Adrenal gland (tissue), 19 donors: ENCODE measurements at places on chromosomes 13 and 19. TPM values are rescaled to one million over a fixed set of nuclear protein-coding genes. Genes with fewer than 3 reads are reported as not detected.

CACNG8 gene
- 0.04 TPM for total RNA-seq

ZNF726 gene
- not detected for total RNA-seq

SPRED3 gene
- total RNA-seq, result 1.2 TPM

ATP4A gene
- 60.4 TPM for total RNA-seq

RNF113B gene
- total RNA-seq, result not detected

TRIP10 gene
- total RNA-seq, result 97.0 TPM

PSPN gene
- total RNA-seq, result 1.7 TPM

PNMA8A gene
- 64.6 TPM for total RNA-seq

- DNase-seq, result peak; percentile 38
These were observed 1.4 kb downstream of the HNRNPUL1 start for GRCh38 chr19:41265395-41266153.

DNA sequence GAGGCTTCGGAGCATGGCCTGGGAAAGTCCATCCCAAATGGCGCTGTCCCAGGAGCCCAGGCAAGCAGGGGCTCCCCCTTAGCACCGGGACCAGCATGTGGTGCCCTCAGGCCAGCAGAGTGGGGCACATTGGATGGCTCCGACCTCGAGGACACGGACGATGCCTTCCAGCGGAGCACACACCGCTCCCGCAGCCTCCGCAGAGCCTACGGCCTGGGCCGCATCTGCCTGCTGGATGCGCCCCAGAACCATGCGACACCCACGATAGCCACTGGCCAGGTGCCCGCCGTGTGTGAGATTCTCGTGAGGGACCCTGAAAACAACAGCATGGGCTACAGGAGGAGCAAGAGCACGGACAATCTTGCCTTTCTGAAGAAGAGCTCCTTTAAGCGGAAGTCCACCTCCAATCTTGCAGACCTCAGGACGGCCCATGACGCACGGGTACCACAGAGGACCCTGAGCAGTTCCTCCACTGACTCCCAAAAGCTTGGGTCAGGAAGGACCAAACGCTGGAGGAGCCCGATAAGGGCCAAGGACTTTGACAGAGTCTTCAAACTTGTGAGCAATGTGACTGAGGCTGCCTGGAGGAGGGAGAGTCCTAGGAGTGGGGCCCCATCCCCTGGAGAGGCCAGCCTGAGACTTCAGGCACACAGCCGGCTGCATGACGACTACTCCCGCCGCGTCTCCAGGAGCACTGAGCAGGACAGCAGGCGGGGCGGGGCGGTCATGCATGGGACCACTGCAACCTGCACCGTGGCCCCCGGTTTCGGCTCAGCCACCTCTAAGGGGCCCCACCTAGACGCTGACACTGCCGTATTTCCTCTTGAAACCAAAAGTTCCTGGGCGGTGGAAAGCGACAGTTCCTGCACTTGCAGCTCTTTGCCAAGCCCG is 63.1 kb downstream of the SPATA13 start:
- DNase-seq, result no peak

DNA sequence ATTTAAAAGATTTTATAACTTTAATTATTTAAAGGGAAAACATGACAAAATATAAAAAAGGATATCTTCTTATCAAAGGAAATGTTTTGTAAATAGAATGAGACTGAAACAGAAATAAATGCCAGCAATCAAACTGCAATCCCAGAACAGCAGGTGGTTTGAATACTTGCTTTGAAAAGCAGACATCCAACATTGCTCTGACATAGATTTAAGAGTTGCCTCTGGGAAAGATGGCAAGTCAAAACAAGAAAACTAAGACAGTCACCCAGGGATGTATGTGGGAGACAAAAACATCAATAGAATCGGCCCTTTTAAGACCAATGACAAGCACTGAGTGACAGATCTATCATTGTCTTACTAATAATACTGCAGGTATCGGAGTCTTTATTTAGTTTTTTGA is 789.7 kb upstream of the GPC6 start:
- DNase-seq, result no peak

- DNase-seq, result no peak
These were observed 5.3 kb downstream of the RASIP1 start for GRCh38 chr19:48735031-48735615.

DNA sequence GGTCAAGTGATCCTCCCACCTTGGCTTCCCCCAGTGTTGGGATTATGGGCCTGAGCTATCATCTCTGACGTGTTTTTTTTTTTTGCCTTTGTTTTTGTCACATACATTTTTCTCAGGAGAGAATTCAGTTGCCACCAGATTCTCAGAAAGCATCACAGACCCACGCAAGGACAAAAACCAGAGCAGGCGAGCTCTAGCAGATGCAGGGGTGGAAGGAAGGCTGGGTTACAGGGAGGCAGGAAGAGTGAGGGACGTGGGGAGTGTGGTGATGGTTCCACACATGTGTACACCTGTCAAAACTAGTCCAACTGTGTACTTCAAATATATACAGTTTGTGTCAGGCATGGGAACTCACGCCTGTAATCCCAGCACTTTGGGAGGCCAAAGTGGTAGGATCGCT is 4.3 kb downstream of the TMEM161A start:
- DNase-seq, result no peak

- DNase-seq, result no peak
These were observed 6.7 kb downstream of the ERCC5 start for GRCh38 chr13:102852556-102852955.

GRCh38 chr13:40148742-40149141 is 493.3 kb downstream of the COG6 start:
- no peak for DNase-seq

DNA sequence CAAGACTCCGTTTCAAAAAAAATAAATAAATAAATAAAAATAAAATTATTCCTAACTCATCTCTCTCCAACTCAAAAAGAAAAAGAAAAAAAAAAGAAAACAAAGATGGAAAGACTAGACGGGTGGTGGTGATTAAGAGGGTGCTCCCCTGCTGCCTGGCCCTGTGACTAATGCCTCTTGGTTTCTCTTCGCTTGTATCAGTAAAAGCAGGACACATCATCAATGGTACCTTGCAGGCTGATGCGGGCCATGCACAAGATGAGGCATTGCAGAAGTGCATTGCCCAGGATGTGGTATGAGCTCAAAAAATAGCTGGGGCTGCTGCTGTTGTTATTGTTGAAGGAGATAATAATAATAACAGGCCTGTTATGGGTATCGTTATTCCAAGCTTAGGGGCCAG is 14.6 kb downstream of the ACER1 start:
- DNase-seq, result no peak

DNA sequence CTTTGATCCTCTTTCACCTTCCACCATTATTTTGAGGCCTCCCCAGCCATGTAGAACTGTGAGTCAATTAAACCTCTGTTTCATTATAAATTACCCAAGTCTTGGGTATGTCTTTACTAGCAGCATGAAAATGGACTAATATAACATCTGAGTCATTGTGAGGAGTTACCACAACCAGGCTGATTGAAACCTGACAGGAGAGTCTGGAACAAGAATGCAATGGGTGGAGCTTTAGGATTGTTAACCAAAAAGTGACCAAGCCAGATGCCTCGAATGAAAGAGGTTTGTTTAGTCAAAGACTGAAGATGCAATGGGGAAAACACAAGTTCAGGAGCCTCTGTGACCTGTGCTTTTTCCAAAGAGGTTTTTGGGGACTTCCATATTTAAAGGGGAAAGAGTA is 659.0 kb downstream of the SLITRK6 start:
- DNase-seq, result no peak

GRCh38 chr13:37187105-37187504 is 81.6 kb upstream of the CSNK1A1L start:
- DNase-seq, result no peak

DNA sequence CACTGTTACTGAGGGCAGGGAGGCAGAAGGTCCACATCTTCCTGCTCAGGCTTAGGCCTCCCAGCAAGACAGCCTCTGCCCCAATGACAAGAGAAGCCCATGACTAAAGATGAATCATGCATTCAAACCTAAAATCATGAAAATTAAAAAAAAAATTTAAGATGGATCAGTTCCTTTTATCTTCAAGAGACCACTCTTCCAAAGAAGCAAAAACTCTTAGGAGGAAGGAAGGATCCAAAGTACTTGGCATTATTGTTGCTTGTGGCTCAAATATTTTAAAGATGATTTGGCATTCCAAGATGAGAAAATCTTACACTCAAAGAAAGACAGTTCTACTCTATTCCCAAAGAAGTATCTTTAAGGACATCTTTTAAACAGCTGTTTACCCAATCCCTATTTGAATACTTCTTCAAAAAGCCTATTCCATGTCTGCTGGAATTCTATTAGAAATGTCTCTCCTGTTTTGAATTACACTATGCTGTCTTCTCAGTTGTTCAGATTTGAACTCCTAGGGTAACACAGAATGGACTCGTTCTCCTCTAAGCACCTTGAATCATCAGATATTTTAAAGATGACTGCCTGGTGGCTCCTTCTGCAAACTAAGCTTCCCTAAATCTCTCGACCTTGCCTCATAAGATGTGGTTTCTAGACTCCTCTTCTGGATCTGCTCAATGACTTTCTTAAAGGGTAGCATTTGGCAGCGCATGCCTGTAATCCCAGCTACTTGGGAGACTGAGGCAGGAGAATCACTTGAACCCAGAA is 7.0 kb downstream of the SERP2 start:
- DNase-seq, result no peak

GRCh38 chr13:21235174-21235573 is 58.7 kb downstream of the MRPL57 start:
- no peak for DNase-seq

DNA sequence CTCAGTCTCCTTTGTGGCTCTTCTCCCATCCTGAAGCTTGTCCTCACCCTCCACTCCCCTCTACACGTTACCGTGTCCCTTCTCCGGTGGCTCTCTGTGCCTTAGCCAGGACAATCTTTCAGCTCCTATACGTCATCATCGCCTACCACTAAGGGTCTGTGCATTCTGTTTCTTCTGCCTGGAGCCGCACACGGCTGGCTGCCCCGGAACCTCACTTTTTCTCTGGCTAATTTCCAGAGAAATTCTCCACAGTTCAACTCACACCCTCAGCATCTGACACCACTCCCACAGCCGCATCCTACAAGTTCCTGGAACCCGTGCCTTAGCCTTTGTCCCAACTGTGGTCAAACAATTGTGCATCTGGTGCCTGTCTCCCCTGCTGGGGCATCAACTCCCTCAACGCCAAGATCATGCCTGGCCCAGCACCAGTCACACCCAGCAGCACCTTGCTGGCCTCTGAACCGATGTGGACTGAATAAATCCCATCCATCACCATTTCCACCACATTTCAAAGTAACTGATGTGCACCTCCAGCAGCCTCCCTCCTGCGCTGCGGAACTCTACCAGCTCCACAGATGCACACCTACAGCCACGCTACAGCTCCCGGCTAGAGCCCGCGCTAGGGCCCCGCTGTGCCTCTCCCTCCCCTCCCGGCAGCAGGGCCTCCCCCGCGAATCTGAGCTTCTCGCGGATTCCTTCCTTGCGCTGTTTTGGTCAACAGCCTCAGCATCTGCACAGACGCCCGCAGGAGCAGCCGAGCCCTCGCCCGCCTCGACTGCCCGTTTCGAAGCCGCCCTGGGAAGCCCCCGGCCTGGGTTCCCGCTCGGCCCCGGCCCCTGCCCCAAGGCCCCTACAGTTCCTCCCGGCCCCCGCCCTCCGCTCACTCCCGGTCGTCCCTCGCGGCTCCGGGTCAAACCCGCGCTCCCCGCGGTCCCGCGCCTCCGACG is 689 bp downstream of the DCUN1D2 start:
- peak; percentile 63 for DNase-seq

- DNase-seq, result no peak
These were observed 102.6 kb upstream of the RNF113B start for GRCh38 chr13:98279473-98280175.

DNA sequence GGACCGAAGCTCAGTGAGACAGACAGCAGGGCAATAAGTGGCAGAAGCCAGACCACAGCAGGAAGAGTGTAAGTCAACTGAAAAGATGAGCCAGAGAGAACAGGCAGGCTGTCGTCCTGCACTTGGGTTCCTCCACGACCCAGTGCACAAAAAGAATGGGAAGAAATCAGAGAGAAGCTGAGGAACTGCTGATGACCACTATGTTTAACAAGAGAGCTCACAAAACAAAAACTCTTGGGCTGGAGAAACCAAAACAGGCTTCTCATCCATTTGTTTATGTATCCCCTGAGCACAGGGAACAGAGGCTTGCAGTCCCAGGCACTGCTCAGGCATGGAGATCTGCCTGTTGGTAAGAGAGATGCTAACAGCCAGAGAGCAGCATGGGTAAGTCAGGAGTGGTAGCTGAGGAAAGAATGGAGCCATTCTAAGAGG is 14.0 kb downstream of the AKAP8L start:
- DNase-seq, result no peak

GRCh38 chr19:12843999-12844732 is 5.9 kb downstream of the MAST1 start:
- DNase-seq, result no peak

DNA sequence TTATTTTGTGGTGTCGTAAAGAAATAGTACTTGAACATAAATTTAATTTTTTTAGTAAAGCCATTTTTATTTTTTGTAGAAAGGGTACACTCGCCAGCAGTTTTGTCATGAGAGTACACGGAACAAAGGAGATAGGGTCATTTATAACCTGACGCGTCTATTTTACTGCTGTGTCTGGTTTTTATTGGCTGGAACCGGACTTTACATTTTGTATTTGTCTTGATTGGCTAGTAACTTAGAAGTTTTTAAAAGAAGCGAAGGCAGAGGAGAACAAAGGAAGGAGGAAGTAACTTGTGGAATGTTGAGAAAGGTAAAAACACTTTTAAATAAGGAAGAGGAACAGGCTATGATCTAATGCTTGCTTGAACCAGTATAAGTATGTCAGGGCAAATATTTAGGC is 43.5 kb downstream of the TRPM4 start:
- DNase-seq, result no peak

DNA sequence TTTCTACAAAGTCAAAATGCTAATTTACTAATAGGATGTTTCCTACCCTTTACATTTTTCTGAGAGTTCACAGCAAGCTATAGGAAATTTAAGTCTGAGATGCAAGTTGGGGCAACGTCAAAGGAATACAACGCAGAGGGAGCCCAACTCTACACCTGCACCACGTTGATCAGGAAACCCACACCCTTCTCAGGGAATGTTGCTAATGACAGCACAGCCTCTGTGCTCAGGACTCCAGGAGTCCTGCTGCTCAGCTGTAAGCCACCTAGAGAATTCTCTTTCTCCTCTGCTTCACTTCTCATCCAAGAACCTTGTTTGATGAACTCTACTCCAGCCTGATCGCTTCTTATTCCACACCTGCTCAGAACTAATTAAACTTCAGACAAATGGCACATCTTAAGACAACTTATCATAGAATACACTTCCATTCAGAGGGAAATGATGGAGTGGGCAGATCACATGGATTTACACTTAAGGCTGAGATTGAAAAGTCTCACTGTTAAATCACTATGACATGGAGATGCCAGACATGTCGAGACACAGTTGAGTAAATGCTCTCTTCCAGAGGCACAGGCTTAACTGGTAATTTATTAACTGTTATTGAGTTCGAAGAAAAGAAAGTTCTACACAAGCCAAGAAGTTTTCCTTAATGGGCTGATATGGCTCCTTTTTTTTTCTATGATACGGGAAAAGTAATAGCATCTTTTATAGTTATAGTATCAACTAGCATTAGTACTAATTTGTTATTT is 811.6 kb upstream of the ARGLU1 start:
- DNase-seq, result no peak

GRCh38 chr13:25302121-25302520 is 696 bp downstream of the NUP58 start:
- DNase-seq, result no peak

- no peak for DNase-seq
These were observed 603.2 kb downstream of the DCT start for GRCh38 chr13:93876236-93876635.
